DMS79 treated with DMSO at 0.1 percent for 48 hours (cell line): ENCODE measurements at places on chromosomes 3 and 15.

- DNase-seq: no peak
Observed at GRCh38 chr3:106125321-106125720, 256.5 kb upstream of the CBLB start.

DNA sequence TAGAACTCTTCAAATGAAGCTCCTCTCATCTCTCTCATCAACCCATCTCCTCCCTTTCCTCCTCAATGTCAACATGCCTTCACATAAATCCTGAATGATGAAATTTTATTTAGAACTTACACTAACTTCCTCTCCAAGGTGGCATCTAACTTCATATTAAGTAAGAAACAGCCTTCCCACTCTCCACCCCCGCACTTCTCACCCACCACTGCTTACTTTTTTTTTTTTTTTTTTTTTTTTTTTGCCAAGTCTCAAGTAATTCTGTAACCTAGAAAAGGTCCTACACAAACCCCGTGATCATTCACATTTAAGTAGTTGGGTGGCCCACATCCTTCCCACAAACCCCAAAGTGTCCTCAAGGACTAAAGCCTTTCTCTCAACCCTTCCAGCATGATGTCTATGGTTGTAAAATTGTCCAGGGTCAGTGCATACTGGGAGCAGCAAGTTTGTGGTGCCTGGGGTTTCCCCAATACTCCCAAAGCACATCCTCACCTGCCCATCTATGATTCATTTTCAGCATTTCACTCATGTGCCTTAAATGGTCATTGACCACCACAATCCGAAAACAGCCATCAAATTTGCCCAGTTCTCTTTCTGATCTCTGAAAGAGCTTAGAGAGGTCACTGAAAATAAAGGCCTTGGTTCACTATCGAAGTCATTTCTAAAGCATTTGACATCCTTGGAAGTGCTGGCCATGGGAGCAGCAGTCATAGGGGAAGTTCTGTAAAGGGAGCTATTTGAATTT, 47.2 kb downstream of the CD86 start:
- no peak for DNase-seq

DNA sequence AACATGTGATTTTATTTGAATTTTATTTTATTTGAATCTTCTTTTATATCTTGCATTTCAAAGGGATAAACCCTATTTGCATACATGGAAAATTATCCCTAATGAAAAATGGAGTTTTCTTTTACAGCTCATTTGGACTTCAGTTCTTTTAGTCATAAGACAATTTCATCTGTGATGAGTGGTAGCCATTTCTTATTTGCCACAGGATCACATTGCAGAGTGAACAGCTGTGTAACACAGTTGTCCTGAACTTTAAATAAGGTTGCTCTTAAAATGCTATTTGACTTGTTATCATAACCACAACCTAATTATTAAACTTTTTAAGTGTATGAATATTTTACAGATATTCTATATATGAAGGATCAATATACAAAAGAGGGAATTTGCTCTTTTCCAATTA, 221.7 kb upstream of the ROPN1 start:
- no peak for DNase-seq

DNA sequence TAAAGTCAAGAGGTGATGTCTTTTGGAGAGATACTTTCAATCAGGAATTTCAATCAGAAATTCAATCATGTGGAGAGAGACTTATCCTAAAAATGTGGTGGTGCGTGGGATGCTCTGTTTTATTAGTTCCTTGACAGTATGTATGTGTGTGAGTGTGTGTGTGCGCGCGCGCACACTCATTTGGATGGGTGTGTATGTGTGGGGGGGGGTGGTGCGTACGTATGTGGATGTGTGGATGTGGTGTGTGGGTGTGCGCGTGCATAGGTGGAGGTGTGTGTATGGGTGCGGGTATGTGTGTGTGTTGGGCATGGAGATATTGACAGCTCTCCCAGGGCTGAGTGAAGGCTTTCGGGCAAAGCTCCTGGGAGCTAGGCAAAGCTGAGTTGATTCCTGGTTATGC, 2.4 kb downstream of the ADIPOQ start:
- DNase-seq: no peak

GRCh38 chr15:77178411-77178810, 107.5 kb upstream of the TSPAN3 start:
- DNase-seq: no peak

DNA sequence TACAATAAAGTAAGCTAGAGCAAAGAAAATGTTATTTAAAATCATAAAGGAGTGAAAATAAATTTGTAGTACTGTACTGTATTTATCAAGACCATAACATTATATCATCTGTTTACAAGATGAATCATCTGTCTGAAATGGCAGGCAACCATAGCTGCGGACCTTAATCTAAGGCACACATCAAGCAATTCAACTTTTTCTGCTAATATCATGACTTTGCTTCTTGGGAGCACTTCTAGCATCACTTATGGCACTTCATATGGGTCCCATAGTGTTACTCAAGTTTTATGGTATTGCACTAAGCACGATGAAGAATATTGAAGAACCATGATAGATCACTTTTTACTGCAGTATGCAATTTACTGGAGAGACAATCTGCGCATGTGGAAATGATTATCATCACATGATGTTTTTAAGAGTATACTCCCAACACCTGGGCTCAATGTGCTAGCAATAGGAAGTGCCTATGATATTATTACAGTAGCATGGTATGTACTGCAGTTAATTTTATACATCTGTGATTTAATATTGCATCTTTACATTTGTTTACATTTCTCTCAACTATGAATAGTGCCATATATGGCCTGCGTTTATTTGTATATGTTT, 137.7 kb upstream of the NECTIN3 start:
- no peak for DNase-seq

DNA sequence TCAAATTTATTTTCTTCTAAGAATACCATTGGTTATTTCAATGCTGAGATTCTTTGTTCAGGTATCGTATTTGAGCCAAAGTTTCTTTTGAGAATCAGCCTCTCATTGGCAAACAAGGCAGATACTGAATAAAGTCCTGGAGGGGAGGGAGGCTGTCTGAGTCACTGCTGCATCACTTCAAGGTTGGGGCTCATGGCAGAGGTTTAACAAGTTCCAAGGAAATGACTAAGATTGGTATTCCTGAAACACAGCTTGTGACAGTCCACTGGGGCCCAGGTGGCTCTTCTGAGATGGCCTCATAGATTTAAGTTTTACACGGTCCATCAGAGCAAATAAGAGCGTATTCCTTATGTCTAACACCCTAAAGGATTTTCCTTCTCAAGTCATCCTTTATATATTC, 213.8 kb upstream of the STAC start:
- DNase-seq: no peak

DNA sequence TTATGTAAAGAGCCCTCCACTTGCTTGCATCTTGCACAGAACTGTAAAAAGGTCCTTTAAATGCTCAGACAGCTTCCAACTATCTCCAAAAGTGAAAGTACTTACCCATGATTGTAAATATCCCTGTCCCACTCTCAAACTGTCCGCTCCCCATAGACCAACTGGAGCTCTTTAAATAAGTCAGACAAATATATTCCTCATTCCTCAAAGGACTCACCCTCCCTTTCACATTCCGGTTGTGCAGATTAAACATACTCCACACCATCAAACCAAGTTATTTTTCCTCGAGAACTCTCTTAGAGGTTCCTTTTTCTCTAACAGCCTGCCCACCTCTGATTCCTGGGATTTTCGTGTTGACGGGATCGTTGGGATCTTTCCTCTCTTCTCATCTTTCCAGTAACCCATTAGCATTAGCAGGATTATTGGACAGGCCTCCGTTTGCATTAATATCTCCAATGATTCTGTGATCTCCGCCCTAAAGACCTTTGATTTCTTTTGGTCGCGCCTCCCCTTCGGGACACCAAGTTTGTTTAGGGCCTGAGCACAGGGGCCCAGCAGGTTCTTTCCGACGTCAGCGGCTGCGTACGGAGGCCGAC, 763 bp downstream of the GOLGB1 start:
- no peak for DNase-seq

GRCh38 chr15:52010633-52011595, 8.1 kb upstream of the MAPK6 start:
- DNase-seq: peak; percentile 61

DNA sequence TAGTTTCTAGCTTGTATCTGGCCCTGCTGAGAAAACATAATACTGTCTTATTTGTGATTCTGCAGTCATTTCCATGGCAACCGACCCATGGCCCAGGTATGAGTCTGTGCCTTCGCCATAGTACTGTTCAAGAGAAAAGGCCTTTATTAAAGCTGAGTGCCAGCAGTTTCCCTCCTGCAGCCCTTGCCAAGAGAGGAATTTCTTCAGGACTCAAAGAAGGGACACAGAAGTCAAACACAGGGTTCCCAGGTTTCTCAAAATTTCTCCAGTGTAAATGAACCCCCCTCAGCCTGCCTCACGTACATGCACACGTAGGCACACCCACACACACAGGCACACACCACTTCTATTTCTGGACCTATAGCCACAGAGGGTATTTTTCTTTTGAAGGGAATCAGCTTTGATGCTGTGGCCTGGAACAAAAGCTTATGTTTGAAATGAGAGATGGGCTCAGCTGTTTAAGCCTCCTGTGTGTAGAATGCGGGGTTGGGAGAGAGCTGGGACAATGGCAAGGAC, 269.2 kb downstream of the PDCD6IP start:
- no peak for DNase-seq

DNA sequence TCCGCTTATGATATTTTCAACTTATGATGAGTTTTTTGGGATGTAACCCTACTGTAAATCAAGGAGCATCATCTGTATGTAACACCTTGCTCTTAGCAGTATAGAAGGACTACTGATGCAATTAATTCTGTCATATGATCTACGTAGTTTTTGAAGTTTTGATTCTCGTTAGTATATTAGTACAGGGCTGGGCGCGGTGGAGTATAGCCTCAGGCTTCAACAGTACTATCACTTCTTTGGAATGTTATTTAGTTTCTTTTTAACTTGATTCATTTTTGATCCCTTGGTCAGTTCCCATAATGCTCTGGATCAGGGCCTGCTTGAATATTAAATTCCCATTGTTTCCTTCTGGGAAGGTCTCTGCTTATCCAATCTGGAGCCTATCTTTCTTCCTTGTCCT, 23.9 kb upstream of the AP4E1 start:
- no peak for DNase-seq

- DNase-seq: no peak
Observed at GRCh38 chr15:85872125-85872524, 77.4 kb upstream of the KLHL25 start.

DNA sequence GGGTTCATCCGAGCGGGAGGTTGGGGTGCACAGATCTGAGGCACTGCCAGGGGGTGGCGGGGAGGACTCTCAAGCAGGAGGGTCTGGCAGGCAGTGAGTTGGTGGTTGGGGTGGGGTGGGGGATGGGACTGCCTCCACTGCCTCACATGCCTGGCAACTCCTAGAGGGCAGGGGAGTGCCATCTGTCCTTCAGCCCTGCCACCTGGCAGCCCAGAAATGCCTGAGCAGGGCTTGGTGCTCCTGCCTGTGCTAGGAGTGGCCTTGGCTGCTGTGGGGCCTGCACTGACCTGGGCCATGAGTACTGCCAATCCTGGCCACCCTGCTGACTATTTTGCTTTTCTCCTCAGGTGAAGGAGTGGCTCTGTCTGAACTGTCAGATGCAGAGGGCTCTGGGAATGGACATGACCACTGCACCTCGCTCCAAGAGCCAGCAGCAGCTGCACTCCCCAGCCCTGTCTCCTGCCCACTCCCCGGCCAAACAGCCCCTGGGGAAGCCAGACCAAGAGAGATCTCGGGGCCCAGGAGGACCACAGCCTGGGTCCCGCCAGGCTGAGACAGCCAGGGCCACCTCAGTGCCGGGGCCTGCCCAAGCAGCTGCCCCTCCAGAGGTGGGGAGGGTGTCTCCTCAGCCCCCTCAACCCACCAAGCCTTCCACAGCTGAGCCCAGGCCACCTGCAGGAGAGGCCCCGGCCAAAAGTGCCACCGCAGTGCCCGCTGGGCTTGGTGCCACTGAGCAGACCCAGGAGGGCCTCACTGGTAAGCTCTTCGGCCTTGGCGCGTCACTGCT, 32.0 kb upstream of the APEH start:
- DNase-seq: no peak

- DNase-seq: no peak
Observed at GRCh38 chr3:60772584-60772983, 478.7 kb downstream of the FHIT start.

DNA sequence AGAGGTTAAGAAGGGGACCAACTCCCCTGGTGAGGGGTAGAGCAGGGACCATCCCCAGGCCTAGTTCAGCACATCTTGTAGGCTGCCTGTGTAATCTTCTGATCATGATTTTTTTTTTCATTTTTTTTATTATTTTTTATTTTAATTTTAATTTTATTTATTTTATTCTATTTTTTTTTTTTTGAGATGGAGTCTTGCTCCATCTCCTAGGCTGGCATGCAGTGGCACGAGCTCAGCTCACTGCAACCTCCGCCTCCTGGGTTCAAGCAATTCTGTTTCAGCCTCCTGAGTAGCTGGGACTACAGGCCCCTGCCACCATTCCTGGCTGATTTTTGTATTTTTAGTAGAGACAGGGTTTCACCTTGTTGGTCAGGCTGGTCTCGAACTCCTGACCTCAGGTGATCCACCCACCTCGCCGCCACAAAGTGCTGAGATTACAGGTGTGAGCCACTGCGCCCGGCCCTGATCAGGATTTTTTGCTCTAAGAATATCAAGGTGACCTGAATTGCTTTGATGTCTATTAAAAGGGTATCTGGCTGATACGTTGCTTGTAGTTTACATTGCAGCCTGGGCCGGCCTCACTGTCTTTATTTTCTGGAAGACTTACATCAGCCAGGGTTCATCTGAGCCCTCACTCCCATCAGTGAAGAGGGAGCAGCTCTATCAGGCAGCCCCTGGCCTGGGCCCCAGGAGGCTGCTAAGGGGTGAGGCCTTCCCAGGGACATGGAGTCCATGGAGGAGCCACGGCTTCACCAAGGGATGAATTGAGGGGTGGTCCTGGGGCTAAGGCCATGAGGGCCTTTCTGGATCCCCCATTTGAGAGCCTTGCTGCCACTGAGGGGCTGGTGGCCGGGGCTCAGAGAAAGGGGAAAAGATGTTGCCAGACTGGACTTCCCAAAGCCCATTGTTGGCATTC, 10.7 kb downstream of the SYNM start:
- no peak for DNase-seq

GRCh38 chr15:91357011-91357410, 257.0 kb downstream of the SV2B start:
- no peak for DNase-seq

GRCh38 chr15:91807122-91807521, 46.4 kb upstream of the SLCO3A1 start:
- no peak for DNase-seq
